ENCODE measurements at places on chromosomes 5 and 9.

DNA sequence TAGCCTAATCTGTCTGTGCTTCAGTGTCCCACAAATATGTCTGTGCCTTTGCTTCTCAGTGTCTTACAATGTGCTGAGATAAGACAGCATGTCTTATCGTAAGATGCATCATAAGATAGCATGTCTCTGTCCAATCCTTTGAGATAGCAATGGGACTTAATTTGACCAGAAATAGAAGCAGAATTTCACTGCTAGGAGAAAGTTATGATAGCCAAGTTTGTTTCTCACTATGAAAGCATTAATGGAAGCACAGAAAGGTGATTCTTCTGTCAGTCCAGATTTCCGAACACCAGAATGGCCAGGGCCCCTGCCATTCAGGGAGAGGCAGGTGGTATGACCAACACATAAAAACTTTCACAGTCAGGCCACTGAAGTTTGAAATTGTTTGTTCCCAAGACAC, 111.4 kb downstream of the TRIM32 start:
- DNase-seq = no peak

GRCh38 chr9:33510262-33511183, 13.5 kb upstream of the ANKRD18B start:
- DNase-seq = no peak

DNA sequence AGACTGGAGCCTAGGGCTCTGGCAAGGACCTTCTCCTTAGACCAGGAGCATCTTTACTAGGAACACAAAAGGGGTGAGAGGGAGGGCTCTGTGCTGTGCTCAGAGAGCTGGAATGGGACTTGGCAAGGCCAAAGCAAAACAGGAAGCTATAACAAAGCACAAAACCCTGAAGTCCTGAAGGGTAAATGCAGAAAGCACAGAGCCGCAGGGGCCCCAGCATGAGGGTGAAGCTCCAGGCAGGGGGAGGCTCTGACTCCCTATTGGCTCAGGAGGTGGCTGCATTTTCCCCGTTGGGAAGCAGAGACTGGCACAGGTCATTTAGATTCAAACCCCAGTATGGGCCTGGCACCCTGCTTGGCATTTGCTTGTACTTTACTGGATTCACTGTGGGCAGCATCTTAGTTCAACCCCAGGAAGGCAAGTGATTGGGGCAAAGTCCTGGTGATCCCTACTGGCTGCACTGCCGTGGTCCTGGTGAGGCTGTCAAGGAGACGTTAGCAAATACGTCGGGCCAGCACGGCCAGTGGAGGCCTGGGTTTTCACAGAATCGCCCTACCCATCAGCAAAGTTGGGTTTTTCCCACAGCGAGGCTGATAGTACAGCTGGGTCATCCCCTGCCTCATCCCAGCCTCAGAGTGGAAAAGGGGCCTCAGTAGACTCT, 46.3 kb downstream of the GGTA1 start:
- DNase-seq = no peak

- no peak for DNase-seq
Measured at GRCh38 chr9:119026120-119026519, 343.1 kb downstream of the BRINP1 start.

DNA sequence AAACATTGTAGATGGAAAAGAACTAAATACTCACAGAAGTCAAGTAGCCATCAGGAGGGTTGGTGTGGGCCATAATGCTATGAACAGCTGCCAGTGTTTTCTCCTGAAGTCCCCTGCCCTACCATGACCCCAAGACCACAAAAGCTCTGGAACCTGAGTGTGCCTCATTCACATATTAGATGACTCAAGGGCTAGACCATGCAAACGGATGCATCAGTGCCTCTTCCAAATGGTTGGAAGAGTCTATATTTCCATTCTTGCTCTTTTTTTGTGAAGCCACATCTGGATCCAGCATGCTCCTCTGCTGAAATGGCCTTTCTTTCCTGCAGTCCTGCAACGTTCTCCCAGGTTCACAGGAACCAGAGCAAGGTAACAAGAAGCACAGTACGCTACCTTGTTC, 136.6 kb upstream of the EPB41L4A start:
- no peak for DNase-seq

- no peak for DNase-seq
Measured at GRCh38 chr5:133328800-133329199, 277.0 kb downstream of the HSPA4 start.

DNA sequence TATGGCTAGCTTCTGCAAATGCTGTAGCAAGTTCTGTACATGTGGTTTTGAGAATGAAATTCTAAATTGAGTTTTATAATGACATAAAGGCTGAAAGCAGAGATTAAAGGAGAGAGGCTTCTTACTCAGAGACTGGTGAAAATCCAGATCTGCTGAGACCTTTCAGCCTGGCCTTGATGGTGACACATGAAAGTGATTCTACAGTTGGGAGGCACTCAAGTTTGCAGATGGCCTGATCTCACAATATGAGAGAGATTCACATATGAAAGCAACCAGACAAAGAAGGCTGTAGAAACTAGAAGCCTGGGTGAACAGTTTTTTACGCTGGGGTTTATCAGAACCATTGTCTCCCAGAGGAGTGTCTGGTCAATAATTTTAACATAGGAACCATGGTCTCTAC, 49.0 kb downstream of the RAB3C start:
- no peak for DNase-seq

Data from OCI-LY7 (cell line).